Activated CD4-positive, CD25-positive, alpha-beta regulatory T cell treated with anti-CD3 and anti-CD28 coated beads, Interleukin-2, amount 50 U/mL, for 16 hours (primary cell): ENCODE measurements at places on chromosomes 11 and 22.

GRCh38 chr11:131242476-131243000, 127.9 kb upstream of the NTM start:
- DNase-seq, result no peak

GRCh38 chr11:117849781-117850414, 25.4 kb upstream of the FXYD2 start:
- no peak for DNase-seq

- no peak for DNase-seq
Measured at GRCh38 chr11:123973816-123974215, 3.8 kb downstream of the OR10S1 start.

DNA sequence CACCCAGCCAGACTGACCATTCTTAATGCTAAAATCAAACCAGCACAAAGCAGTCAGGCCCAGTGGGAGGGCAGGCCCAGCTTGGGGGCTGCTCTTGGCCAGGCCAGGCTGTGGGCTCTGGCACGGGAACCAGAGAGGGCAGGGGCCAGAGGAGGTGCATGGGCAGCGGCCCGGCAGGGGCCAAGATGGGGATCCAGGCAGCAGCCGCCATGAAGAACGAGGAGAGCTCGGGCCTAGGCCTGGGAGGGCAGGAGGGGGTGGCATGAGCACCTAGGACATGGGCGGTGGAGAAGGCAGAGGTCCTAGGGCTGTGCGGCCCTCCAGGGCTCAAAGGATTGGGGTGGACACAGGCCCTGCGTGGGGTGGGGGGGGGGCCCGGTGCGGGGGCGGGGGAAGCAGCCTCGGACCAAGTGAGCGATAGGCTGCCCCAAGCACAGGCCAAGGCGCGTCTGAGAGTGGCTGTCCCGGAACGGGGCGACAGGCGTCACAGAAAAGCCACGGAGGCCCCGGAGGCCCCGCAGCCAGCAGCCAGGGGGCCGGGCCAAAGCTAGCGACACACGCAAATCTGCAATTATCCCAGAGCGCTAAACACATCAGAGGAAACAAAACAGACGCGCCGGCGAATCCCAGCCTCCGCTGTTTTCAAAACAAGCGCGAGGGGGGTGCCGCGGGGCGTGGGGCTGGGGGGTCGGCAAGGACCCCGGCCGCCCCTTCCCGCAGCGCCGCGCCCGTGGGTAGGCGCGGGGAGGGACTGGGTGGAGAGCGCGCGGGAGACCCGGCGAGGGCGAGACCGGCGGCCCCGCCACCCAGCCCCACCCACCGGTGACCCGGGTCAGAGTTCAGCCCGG, 8.3 kb downstream of the PLXNB2 start:
- no peak for DNase-seq

GRCh38 chr11:68709062-68709461, 24.7 kb downstream of the GAL start:
- no peak for DNase-seq

GRCh38 chr11:33379947-33380346, 122.8 kb downstream of the HIPK3 start:
- no peak for DNase-seq

DNA sequence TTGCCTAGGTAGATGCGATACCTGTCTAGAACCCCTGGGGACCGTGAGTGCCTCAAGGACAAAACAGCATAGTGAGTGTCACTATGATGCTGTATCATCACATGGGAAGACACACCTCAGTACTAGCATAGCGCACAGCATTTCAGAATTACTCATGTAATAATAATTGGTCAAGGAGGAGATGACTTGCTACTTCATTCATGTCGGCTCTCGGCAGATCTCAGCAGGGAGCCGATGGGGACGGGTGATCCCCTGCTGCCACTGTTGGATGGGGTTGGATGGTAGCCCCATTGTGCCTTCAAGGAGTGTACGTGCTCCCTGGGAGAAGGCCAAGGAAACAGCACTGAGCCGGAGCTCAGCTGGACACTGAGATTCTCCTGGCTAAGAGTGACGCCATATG, 186.9 kb downstream of the EFCAB6 start:
- DNase-seq, result no peak

DNA sequence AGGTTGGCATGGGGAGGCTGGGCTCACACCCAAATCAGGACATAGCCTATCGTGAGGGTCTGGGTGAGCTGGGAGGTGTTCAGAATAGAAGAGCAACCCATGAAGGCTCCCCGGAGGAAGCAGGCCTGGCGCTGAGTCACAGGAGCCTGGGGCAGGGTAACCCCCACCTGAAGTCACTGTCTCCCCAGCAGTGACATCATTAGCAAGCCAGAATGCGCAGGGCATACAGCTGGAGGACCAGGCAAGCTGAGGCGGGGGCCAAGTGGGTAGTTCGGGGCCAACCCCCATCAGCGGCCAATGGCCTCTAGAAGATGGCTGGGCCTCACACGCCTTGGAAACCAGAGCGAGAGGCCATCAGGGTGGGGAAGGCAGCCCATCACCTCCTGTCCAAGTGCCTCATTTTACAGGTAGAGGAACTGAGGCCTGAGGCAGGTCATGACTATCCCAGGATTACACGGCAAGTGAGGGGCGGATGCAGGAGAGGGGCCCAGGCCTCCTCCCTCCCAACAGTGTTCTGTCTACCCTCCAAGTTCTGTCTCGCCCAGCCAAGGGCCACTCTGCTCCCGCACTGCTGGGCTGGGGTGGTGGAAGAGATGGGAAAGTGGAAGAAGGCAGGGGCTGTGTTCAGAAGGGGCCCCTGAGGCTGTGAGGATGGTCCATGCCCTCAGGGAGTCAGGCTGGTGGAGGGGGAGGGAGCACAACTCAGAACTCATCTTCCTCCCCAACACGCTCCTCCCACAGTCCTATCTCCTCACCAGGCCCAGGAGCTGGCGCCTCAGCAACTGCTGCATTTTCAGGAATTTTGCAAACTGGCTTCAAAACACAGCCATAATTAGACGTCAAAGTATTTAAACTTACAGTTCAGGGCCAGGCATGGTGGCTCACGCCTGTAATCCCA, 24.6 kb downstream of the RPL3 start:
- DNase-seq, result no peak

- DNase-seq, result no peak
Measured at GRCh38 chr11:11439591-11439990, 86.5 kb upstream of the CSNK2A3 start.

DNA sequence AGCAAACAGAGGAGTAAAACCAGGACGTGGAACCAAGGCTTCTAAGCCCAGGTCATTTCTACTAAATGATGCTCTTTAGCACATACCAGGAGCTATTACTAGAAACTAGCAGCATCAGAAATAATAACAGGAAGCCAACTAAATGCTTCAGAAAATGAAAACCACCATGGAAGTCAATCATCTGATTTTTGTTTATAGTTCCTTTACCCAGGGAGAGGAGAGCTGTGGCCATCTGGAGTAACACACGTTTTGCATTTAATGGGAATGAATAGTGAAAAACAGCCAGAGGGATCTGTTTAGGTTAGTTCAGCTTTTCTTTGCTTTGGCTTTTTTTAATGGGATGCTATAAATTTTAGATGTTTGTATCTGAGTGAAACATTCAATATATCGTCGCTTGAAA, 250.7 kb upstream of the ARHGAP20 start:
- no peak for DNase-seq

GRCh38 chr11:12469451-12469850, 92.1 kb downstream of the PARVA start:
- no peak for DNase-seq

- no peak for DNase-seq
Measured at GRCh38 chr11:58622344-58622743, at the start of gene CNTF. Gene CNTF, plus strand, starts transcription at chr11:58622665. Its CDS starts 88 bp downstream, at chr11:58622753.

GRCh38 chr11:12690663-12691062, 16.4 kb downstream of the TEAD1 start:
- no peak for DNase-seq

GRCh38 chr11:93032580-93032979, 63.1 kb downstream of the MTNR1B start:
- DNase-seq, result no peak

DNA sequence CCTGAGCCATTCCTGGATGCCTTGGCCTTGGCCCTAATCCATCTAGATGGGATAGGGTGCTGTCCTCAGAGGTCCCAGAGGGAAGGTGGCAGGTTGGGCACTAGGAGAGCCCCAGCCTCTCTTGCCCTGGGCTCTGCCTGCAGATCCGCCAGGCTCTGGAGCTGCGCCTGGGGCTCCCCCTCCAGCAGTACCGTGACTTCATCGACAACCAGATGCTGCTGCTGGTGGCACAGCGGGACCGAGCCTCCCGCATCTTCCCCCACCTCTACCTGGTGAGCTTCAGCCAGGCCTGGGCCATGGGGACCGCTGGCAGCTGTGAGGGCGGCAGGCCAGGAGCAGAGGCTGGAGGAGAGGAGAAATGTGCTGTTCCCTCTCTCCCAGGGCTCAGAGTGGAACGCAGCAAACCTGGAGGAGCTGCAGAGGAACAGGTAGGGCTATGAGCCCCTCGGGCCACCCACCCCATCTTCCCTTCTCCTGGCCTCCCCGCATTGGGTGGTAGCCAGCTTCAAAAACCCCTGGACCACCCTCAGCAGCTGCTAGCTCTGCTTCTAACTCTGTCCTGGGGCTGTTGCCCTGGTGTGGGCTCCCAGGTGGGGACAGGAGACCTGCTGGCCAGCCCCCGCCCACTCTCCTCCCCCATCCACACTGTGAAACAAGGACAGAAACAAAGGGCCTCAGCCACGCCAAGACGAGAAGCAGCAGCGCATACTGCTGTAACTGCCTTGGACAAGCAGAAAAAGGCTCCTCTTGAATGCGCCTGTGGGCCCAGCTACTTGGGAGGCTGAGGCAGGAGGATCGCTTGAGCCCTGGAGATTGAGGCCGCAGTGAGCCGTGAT, 4.9 kb downstream of the SSH3 start:
- no peak for DNase-seq

- no peak for DNase-seq
Measured at GRCh38 chr11:1299621-1300020, 9.8 kb downstream of the TOLLIP start.

DNA sequence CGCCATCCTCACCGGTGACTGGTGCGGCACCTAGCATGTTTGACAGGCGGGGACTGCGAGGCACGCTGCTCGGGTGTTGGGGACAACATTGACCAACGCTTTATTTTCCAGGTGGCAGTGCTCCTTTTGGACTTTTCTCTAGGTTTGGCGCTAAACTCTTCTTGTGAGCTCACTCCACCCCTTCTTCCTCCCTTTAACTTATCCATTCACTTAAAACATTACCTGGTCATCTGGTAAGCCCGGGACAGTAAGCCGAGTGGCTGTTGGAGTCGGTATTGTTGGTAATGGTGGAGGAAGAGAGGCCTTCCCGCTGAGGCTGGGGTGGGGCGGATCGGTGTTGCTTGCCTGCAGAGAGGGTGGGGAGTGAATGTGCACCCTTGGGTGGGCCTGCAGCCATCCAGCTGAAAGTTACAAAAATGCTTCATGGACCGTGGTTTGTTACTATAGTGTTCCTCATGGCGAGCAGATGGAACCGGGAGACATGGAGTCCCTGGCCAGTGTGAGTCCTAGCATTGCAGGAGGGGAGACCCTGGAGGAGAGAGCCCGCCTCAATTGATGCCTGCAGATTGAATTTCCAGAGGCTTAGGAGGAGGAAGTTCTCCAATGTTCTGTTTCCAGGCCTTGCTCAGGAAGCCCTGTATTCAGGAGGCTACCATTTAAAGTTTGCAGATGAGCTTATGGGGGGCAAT, 1.1 kb downstream of the NEAT1 start:
- no peak for DNase-seq

GRCh38 chr22:16969508-16970327, 38.3 kb downstream of the GAB4 start:
- DNase-seq, result no peak

- DNase-seq, result no peak
Measured at GRCh38 chr22:34765115-34765514, 300.8 kb upstream of the ISX start.

DNA sequence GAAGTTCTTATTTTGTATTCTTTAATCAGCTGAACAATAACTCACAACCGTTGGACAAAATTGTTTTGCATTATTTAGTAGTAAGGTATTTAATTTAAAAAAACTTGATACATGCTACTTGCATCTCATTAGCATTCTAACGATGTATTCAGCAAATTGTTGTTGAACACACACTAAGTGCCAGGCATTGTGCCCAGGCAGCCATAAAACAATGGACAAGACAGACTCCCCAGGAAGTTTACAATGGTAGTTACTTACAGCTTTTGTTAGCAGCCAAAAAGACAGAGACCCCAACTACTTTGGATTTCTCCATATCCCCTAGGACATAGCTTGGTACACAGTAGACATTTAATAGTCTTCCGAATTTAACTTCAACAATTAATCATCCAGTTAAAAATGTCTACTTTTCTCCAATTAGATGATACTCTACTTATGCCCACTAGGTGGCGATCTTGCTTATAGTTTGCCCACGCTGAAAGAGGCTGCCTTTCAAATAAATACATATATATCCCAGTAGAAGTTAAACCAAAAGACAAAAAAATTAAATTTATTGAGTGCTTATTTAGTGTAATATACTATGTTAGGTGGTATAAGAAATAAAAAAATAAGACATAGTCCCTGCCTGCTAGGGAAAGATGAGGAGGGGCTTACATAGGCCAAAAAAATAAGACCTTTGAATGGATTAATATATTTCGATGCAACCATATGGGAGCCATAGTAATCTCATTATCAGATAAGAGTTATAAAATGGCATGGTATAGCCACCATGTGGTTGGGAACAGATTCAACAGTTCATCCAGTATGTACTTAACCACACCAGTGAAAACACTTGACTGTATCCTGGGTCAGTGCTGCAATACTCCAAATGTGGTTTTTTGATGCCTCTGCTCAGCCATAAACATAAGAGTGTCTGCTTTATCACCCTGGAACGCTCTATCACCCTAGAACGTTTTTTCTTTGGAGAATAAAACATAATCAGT, 2.0 kb upstream of the FJX1 start:
- DNase-seq, result no peak

DNA sequence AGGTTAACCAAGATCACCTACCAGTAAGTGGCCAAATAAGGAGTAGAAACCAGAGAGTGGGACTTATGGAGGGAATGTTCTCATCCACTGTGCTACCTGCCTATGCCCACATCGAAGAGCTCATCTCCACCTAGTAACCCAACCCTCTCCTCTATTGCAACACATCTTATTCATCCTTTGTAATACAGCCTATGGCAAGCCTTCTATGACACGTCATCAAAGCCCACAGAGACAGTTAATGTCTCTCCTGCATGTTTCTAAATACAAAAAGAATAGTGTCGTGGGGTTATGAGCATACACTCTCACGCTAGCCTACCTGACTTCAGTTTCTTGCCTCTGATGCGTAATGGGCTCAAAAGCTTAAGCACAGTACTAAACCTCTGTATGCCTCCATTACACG, 1158.1 kb upstream of the TENM4 start:
- no peak for DNase-seq

GRCh38 chr22:46674906-46675305, 54.7 kb downstream of the GRAMD4 start:
- no peak for DNase-seq

- no peak for DNase-seq
Measured at GRCh38 chr22:50199251-50199721, 1.5 kb upstream of the SELENOO start.

GRCh38 chr22:42680648-42681047, 31.5 kb upstream of the CYB5R3 start:
- DNase-seq, result no peak
